ENCODE measurements at places on chromosomes 2 and 18.

DNA sequence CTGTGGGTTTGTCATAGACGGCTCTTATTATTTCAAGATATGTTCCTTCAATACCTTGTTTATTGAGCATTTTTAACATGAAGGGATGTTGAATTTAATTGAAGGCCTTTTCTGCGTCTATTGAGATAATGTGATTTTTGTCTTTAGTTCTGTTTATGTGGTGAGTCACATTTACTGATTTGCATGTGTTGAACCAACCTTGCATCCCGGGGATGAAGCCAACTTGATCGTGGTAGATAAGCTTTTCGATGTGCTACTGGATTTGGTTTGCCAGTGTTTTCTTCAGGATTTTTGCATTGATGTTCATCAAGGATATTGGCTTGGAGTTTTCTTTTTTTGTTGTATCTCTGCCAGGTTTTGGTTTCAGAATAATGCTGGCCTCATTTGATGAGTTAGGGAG is 60.5 kb downstream of the GTF3C3 start:
- DNase-seq = no peak

DNA sequence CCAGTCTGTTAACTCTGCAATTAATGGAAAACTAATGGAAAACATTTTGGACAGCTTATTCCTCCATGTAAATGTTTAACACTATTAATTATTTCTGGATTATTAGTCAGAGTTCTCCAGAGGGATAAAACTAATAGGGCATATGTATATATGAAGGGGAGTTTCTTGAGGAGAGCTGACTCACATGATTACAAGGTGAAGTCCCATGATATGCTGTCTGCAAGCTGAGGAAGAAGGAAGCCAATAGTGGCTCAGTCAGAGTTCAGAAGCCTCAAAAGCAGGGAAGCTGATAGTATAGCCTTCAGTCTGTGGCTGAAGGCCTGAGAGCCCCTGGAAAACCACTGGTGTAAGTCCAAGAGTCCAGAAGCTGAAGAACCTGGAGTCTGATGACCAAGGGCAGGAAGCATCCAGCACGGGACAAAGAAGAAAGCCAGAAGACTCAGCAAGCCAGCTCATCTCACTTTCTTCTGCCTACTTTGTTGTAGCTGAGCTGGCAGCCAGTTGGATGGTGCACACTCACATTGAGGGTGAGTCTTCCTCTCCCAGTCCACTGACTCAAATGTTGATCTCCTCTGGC is 136.0 kb downstream of the PTH2R start:
- DNase-seq = no peak

- DNase-seq = no peak
These were observed 74.0 kb upstream of the SESTD1 start for GRCh38 chr2:179338681-179339080.

DNA sequence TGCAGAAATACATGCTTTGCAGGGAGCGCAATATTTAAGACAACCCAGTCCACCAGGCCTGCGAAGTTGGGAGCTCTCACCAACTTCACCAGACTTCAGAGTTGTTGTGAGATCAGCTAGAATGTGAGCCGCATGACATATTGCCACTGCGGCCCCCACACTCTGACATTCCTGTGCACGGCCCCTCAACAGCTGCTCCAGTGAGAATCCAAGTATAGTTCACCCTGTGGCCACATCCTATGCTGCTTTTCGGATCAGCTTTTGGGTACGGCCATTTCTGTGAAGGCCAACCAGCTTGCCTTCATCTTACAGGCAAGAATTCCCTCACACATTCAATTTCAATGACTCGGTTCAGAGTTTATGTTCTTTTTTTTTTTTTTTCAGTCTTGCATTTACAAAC is 177.8 kb downstream of the SOX11 start:
- DNase-seq = no peak

DNA sequence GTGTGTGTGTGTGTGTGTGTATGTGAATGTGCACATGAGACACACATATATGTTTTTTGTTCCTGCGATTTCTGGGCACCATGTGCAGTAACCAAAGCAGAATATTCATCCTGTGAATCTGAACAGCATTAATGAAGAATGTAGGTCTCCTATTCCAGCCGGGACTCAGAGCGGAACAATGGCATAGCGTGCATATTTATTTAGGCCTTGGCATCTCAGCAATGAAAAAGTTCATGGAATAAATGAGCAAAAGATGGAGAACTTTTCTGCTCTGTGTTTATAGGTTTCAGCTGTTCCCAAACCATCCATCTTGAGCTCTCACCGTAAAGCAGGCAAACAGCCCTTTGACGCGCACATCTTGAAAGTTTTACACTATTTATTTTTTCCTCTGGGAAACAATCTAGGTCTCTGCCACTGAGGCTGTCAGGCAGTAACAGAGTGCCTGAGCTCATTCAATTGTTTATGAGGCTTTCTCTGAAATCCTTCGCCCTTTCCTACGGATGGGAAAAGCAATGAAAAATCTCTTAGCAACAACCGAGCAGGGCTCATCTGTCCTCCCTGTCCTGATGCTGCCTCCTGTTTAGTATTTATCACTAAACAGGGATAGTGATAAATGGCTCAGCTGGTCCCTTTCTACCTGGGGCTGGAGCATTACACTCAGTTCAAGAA is 146.2 kb upstream of the MSH6 start:
- no peak for DNase-seq

GRCh38 chr18:27769152-27769551 is 407.8 kb downstream of the CDH2 start:
- DNase-seq = no peak

GRCh38 chr18:8314124-8314523 is 295.1 kb upstream of the RAB12 start:
- no peak for DNase-seq

- DNase-seq = no peak
These were observed 50.9 kb downstream of the PELI1 start for GRCh38 chr2:64093341-64093740.

DNA sequence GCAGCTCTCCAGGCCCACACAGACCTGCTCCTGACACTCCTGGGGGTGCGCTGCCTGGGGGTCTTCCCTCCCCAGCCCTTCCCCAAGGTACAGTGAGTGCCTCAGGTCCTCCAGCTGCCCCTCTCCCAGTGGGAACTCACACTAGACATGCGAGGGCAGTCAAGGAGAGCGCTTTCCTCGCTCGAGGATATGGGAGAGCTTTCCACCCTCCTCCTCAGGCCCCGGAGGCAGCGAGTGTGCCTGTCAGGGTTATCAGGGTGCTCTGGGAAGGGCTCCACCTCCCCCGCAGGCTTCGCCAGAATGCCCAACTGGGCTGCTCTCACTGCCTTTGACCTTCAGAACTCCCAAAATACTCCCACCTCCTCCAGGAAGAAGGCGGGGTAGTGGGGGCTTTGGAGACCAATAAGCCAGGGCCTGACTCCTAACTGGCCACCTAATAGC is 85.7 kb upstream of the LAPTM4A start:
- DNase-seq = no peak
